ENCODE measurements at places on chromosomes 12 and 14.

DNA sequence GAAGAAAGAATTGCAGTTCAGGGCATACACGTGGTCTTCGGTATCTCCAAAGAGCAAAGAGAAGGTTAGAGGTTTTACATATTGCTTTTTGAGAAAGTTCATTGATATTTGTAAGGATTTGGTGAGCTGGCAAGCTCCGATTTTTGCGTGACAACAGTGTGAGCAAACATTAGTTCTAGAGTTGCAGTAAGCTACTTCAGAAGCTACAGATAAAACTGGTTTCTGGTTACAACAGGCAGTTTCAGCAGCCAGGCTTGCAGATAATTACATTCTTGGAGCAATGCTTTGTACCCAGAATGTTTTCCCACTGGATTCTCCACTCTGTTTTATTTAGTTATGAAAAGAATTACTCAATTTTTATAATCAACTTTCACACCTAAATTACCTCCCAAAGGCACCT, 28.2 kb downstream of the KLRK1 start:
- no peak for DNase-seq

DNA sequence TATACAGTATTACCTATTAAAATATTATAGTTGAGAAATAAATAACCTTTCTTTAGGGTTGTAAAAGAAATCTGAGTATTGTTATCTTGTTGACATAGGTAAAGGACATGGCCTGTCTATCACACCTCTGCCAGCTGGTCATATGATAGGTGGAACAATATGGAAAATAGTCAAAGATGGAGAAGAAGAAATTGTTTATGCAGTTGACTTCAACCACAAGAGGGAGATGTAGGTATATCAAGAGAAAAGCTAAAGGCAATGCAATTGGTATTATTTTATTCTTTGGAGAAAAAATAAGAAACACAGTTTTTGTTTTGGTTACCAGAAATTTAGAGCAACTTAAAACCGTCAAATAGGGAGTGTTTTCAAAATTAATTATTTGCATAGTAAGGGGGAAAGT, 13.5 kb downstream of the CPSF2 start:
- no peak for DNase-seq

- DNase-seq = no peak
Observed at GRCh38 chr12:115035535-115036107, 351.6 kb upstream of the TBX3 start.

DNA sequence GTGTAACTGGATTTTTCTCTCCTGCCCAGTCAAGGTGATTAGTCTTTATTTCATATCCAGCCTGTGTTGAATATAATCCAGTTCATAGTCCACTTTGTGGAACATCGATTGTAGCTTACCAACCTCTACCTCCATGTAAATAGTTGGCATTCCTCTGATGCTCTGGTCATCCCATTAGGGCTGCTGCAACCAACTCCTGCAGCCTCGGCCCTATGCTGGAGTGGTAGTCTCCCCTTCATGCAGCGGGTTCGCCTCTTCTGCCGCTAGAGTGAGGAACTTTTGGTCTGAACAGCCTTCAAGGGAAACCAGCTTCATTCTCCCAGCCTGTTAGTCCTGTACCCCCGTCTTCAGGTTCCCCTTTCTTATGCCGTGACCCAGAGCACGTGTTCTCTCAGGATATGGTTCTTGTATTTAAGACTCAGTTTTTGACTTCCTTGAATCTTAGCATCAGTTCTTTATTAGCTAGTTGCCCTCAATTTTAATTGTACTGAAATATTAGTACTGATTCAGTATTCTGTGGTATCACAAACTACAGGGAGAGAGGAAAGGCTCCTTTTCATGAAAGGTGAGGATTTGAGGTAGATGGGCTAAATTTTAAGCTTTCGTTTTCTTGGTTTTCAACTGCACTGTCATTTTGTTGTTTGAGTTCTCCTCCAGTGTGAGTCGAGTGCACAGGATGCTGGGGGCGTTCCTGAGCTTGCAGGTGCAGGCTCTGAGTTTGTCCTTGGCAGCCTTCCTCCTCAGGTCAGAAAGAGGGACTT, 33.2 kb downstream of the ZNF664 start:
- DNase-seq = no peak

DNA sequence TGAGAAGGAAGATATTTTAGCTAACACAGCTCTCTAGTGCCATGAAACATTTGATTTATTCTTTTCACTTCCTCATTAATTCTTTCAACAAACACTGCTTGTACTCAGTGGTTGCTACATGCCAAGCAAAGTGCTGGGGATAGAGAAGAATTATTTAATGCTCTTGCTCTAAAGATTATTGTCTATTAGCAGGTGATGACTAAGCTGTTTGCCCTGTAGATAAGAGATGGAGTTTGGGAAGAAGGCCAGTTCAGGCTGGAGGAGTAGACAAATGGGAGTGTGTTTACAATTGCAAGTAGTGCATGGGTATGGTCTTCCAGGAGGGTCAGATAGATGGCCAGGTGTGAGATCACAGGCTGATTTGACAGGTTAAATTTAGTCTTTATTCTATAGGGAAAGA, 99.8 kb upstream of the SEL1L start:
- DNase-seq = no peak

DNA sequence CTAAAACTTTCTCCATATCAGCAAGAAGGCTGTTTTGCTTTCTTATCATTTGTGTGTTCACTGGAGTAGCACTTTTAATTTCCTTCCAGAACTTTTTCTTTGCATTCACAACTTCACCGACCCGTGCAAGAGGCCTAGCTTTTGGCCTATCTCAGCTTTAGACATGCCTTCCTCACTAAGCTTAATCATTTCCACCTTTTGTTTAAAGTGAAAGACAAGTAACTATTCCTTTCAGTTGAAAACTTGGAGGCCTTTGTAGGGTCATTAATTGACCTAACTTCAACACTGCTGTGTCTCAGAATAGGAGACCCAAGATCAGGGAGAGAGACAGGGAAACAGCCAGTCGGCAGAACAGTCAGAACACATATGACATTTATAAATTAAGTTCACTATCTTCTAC, 39.3 kb downstream of the BBS10 start:
- no peak for DNase-seq

- no peak for DNase-seq
Observed at GRCh38 chr12:95736631-95737030, 53.9 kb downstream of the NTN4 start.

GRCh38 chr14:47852278-47852677, 176.9 kb upstream of the MDGA2 start:
- DNase-seq = no peak

DNA sequence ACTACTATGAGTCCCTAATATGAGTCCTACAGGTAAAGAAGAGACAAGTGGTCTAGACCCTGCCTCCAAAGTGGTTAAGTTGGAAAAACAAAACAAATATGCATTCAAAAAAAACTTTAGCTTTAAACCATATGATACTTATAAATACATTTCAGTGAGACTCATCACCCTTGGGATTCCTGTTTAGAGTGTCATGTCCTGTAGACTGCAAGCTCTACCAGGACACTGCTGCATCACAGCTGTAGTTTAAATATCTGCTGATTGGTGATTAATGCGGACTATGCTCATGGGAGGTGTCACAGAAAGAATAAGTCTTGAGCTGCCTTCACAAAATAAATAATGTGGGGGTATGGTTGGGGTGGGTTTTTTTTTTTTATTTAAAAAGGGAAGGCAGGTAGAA, 8.8 kb upstream of the LGR5 start:
- DNase-seq = no peak

- no peak for DNase-seq
Observed at GRCh38 chr14:28496364-28496763, 270.2 kb upstream of the FOXG1 start.

DNA sequence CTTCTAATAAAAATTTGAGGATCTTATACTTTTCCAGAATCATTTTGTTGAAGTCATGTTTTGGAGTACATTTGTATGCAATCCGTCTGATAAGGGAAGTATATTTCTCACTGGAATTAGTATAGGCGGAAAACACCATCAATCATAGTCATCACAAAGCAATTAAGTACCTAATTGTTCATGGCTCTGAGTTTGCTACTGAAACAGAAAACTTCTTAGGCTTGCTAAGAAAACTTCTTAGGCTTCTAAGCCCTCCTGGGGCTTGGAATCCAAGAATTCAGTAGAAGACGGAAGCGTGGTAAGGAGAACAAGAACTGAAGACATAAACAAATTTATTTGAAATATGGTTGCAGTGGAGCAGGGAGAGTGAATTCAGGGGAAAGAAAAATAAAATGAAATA, 636.3 kb downstream of the DIO2 start:
- no peak for DNase-seq

DNA sequence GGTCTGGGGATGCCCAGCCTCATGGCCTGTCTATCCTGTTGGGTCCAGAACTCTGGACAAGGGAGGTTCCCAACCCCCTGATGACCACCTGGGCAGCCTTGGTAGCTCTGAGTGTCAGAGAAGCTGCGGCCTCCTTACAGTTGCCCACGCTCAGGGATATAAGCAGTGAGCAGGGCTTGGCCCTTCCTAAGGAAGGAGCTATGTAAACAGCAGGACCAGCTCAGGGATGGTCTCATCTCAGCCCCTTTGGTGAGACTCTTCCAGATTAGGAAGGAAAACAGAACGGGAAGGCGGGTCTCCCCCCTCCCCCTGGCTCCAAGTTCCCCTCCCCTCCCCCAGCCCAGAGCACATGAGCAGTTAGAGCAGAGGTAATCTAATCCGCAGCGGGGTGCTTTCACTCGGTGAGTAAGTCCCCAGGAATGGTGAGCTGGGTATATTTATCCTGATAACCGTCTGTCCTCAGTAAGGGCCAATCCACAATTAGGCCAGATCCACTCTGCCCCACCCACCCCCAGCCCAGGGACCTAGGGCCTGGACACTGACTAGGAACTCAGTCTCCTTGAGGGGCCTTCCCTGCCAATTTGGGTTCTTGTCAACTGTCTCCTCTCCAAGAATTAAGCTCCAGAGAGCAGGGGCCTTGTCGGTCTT, 29.5 kb upstream of the RPLP0 start:
- DNase-seq = no peak

DNA sequence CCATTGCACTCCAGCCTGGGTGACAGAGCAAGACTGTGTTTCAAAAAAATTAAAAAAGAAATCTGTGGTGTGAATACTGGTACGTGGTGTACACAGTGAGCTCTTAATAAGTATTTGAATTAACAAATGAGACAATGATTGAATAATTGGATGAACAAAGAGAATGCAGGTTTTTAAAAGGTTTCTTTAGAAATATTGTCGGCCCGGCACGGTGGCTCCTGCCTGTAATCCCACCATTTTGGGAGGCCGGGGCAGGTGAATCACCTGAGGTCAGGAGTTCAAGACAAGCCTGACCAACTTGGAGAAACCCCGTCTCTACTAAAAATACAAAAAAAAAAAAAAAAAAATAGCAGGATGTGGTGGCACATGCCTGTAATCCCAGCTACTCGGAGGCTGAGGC, 6.6 kb downstream of the HIF1A start:
- DNase-seq = no peak

GRCh38 chr12:12451098-12451497, 94.2 kb downstream of the BORCS5 start:
- DNase-seq = no peak

DNA sequence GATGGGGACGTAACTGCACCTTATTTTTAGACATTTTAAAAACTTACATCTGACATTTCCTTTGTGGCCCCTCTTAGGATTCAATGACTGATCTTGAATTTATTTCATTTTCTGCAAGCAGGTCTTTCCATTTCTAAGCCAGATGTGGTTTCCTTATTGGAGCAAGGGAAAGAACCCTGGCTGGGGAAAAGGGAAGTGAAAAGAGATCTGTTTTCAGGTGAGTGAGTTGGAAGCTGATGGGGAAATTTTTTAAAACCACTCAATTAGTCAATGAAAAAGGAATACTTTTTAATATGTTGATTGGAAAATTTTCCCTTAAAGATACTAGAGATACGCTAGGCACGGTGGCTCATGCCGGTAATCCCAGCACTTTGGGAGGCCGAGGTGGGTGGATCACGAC, 2.6 kb downstream of the ZNF140 start:
- DNase-seq = no peak

DNA sequence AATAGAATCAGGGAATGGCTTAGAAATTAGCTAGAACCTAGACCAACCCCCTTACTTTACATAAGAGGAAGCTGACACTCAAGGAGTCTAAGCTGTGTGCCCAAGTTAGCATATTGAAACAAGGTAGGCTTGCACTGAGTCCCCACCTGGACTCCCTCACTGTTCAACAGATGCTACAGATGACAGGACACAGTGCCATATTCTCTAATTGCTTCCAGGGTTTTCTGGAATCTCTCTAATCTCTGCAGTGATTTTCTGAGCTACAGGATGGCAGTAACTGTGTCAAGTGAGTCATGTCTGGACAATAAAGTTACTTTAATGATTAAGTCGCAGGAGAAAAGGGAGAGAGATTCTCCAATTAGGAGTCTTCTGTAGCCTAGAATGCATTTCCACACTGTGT, 35.8 kb downstream of the AKAP6 start:
- no peak for DNase-seq

DNA sequence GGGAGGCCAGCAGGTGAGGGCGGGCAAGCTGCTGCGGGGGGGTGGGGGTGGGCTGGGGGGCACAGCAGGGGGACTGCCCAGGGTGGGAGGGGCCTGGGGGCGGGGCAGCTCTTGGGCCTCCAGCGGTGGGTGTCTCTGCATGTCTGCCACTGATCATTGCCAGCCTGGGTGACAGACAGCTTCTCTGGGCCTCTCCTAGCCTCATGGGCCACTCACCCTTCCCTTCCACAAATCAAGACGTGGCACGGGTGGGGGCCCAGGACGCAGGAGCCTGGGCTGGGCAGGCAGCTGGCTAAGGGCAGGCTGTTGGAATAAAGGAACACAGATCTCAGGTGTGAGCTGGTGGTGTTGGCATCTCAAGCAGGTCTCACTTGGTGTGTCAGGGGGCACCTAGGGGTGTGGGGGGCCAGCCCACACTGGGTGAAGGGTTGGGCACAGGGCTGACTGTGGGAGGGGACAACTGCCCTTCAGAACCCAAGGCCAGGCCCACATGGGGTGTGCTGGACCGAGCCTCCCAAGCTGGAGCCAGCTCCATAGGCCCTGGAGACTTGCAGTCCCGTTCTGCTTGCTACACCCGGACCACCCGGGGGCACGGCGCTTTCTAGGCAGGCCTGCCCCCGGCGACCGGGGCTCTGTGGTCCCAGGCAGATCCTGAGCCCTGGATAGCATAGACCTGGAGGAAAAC, 3.0 kb downstream of the TEDC1 start:
- DNase-seq = no peak

DNA sequence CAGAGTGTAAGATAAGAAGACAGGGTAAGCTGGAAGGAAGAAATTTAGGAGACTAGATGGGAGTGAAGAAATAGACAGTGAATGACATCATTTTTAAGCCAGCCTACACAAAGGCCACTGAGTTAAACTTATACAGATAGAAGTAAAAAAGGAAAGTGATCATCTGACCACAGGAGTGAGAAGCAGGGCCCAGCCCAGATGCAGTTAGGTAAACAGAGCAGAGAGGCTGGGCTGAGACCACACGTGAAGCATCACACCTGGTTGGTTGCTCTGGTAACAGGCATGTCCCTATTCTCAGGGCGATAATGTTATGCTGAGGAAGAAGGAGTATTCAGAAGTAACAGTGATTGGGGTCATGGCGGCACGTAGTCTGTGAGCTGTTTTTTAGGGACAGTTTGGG, 1079.4 kb downstream of the AACS start:
- DNase-seq = no peak

- DNase-seq = no peak
Observed at GRCh38 chr14:100723135-100723829, 3.4 kb upstream of the DLK1 start.

All from anterior cingulate cortex (tissue), 58 donors.